ENCODE measurements at places on chromosomes 5 and 9.

- DNase-seq: no peak
Measured at GRCh38 chr9:83511051-83511450, 27.1 kb downstream of the FRMD3 start.

DNA sequence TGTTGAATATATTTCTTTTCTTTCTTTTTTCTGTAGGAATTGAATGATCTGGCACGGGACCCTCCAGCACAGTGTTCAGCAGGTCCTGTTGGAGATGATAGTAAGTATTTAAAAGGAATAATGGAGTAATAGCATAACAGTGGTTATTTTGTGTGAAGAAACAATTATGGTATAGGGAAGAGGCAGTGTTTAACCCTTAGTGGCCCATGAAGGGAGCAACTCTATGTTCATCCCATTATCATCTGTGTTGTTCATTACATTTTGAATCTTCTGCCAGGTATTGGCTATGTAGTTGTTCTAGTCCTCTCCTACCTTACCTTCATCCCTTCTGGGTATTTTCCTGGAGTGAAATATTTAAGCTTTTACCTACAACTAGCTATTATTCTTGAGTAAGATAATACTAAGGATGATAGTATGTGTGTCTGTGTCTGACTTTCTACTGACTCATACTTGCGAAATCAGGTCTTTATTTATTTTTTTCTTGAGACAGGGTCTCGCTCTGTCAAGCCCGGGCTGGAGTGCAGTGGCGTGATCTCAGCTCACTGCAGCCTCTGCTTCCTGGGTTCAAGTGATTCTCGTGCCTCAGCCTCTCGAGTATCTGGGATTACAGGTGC is 39.3 kb downstream of the UBE2D2 start:
- DNase-seq: no peak

DNA sequence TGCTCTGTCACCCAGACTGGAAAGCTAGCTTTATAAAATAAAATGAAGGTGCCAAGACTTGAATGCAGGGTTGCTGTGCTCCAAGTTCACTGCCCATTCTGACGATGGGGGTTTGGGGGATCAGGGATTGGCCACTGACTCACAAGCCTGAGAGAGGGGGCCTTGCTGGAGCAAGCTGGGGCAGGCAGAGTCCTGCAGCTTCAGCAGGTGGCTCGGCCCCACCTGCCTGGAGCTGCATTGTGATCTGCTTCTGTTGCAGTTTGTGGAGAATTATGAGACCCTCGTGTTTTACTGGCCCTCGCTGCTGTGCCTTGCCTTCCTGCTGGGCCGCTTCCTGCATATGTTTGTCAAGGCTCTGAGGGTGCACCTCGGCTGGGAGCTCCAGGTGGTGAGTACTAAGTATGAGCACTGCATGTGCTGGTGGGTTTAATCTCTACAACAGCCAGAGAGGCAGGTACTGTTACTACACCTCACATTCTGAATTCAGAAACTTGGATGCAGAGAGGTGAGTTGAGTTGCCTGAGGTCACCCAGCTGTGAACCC is 31.1 kb upstream of the CCDC180 start:
- DNase-seq: no peak

- no peak for DNase-seq
Measured at GRCh38 chr5:150517272-150518152, 9.6 kb downstream of the NDST1 start.

DNA sequence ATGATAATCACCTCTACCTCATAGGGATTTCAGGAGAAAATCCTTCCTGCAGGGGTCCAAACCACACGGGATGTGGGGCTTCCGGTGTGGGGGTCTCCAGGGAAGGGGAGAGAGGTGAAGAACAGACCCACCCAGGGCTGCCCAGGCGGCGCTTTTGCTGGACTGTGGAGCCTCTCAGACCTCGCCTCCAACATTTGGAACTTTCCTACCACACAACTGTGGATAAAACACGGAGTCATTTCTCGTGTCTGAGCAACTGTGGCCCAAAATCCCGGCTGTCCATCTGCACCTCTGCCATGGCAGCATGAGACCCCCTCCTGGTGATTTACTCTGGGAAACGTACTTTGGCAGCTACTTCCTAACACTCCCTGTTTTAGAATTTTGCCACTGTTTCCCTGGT is 307.8 kb upstream of the IRX4 start:
- no peak for DNase-seq

DNA sequence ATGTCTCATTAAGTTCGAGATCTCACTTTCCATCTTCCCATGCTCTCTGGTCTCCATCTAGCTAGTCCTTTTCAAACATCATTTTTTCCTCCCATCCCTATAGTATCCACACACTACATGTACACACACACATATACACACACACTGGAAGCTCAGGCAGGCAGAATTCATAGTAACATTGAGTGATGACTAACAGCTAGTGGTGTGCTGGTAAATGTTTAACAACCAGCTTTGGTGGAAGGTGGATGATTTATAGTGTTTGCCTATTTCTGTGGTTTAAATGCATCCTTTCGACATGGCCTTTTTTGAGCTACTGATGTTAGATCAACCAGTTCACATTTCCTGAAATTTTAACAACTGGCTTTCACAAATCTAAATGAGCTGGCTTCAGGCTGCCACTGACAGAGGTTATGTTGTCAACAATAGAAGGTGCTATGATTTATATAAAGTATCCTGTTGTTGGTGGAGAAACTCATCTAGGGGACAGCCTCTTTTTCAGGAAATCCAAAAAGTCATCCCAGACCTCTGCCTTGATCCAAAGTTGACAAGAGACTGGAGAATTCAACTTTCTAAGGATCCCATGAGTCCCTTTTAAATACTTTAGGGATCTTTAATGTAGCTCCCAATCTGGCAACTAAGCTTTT is 117.8 kb downstream of the CCDC192 start:
- no peak for DNase-seq

- no peak for DNase-seq
Measured at GRCh38 chr9:114403153-114403756, 15.5 kb upstream of the AKNA start.

GRCh38 chr5:57539281-57539701 is 56.7 kb upstream of the ACTBL2 start:
- no peak for DNase-seq

DNA sequence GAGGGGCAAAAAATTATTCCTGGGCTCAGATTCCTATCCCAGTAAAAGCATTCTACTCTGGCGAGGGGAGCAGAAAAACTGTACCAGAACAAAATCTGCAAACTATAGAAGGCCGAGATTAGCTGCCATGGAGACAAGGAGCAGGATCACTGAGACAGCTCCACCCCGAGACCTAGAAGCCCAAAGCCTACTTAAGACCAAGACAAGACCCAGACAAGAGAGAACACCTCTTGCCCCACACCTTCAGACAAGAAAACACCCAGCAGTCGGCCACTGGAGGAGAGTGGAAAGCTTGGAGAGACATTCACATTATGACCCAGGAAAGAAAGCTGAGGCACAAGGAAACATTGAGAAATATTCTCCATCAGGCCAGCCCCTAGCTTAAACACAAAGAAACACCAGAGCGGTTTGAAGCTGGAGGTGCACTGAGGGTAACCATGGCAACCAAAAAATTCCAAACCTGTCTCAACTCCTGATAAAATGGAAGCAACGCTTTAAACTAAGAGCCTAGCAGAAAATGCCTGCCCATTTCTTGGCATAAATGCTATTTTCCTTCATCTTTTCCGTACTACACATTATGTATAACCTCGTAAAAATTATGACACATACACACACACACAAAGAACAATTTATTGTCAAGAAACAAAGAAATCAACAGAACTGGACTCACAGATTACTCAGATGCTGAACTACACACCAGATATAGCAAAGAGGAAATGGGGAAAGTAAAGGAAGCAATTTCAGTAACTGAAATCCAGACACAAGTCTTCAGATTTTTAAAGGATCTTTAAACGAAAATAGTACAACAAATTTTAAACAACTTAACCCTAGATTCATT is 53.8 kb upstream of the FTMT start:
- no peak for DNase-seq

GRCh38 chr9:113364951-113365350 is 11.8 kb downstream of the HDHD3 start:
- no peak for DNase-seq

DNA sequence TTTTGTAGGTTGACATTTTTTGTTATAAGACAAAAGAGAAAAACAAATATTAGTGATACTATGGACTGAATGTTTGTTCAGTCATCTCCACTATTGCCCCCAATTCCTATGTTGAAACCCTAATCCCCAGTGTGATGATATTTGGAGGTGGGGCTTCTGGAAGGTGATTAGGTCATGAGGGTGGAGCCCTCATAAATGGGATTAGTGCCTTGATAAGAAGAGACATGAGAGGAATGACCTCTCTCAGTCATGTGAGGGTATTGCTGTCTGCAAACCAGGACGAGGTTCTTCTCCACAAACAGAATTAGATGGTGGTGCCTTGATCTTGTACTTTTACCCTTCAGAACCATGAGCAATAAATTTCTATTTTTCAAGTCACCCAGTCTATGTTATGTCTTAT is 34.5 kb upstream of the KLF9 start:
- DNase-seq: no peak

- DNase-seq: no peak
Measured at GRCh38 chr5:143354025-143354424, 49.5 kb downstream of the NR3C1 start.

GRCh38 chr9:110537841-110538646 is 41.5 kb downstream of the SVEP1 start:
- no peak for DNase-seq

- DNase-seq: no peak
Measured at GRCh38 chr5:112637343-112637742, 100.3 kb upstream of the APC start.

GRCh38 chr9:69937833-69938535 is 105.7 kb upstream of the MAMDC2 start:
- DNase-seq: no peak
